ENCODE measurements at places on chromosomes 2 and 18.

DNA sequence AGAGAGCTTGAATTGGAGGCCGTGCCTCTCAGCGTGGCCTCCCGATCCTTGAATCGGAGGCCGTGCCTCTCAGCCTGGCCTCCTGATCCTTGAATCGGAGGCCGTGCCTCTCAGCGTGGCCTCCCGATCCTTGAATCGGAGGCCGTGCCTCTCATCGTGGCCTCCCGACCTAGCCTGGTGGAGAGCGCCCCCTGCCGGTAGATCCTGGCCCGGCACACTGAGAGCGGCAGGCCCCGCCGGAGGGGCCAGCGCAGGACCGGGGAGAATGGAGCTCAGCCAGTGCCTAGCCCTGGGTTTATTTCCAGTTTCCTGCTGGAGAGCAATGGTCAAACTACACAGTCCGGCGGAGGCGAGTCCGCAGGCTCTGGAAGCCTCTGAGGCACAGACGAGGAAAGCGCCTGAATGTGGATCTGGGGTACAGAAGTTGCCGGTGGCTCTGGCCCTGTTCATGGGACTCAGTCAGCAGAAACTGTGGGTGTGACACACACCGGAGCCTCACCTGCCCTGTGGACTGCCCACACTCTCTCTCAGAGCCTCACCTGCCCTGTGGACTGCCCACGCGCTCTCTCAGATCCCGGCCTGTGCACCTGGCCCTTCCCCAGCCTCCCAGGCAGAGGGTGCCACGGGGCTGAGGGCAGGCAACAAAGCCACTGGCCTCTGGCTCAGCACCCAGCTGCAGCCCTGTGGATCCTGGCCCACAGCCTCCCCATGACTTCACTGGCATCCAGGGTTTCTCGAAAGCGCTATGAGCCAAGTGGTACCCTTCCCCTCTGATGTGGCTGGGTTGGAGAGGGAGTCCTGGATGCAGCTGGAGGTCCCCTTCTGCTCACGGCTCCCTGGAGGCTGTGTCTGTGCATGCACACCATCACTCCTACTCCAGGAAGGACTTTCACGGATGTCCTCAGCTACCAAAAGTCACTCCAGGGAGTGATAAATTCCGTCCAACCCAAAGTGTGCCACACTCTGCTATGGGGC, 1.5 kb downstream of the IL36B start:
- DNase-seq: no peak

- no peak for DNase-seq
Measured at GRCh38 chr2:98859323-98859722, 76.7 kb downstream of the CRACDL start.

- DNase-seq: no peak
Measured at GRCh38 chr18:56891870-56892269, 240.7 kb downstream of the WDR7 start.

DNA sequence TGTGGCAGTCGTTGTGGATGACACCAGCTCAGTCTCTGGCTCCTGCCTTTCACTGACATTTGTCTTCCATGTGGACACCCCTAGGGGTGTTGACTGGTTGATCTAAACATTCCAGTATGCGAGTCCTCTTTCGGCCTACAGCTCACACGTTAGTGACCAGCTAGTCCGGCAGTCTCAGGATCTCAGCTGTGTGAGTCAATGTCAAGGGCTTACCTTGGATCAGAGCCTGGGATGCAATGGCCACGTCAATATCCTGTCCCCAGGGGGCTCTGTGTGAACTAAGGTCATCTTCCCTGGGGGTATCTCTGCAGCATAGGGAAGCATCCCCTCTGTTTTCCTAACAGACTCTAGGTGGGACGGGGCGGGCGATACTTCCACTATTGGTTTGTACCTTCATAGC, 35.1 kb upstream of the YWHAQ start:
- DNase-seq: no peak

- no peak for DNase-seq
Measured at GRCh38 chr2:38056216-38056615, 19.7 kb downstream of the CYP1B1 start.

DNA sequence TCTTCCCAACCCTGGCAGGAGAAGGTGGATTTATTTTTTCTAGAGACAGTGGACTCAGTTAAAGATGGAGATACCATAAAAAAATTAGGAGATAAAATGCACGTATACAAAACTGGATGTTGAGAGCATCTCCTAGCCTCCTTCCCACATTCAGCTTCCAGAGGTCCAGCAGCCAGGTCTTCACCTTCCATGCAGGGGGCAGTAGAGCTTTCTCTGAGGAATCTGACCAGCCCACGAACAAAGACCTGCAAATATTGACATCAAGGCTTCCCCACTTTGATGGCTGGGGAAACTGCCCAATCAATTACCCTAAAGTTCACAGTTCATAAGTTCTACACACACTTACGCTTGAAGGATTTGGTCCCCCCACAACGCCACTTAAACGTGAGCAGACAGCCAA, 24.5 kb downstream of the AQP4 start:
- no peak for DNase-seq

- DNase-seq: no peak
Measured at GRCh38 chr2:225112362-225113126, 70.3 kb upstream of the DOCK10 start.

GRCh38 chr2:216588861-216589710, 44.1 kb upstream of the IGFBP2 start:
- no peak for DNase-seq

- no peak for DNase-seq
Measured at GRCh38 chr2:100887713-100888495, 68.0 kb downstream of the NPAS2 start.

GRCh38 chr2:223399357-223399957, 202.7 kb downstream of the SCG2 start:
- no peak for DNase-seq

Measured in stimulated activated CD4-positive, alpha-beta T cell treated with anti-CD3 and anti-CD28 coated beads, Interleukin-1b, Interleukin-23, amount 100 ng/mL, for 1 hour (primary cell).